Stimulated activated CD4-positive, alpha-beta T cell treated with anti-CD3 and anti-CD28 coated beads, TNF-alpha, amount 100 ng/mL, for 1 hour (primary cell): ENCODE measurements at places on chromosomes 12 and 14.

GRCh38 chr12:15720295-15720694, 68.9 kb downstream of the EPS8 start:
- no peak for DNase-seq

DNA sequence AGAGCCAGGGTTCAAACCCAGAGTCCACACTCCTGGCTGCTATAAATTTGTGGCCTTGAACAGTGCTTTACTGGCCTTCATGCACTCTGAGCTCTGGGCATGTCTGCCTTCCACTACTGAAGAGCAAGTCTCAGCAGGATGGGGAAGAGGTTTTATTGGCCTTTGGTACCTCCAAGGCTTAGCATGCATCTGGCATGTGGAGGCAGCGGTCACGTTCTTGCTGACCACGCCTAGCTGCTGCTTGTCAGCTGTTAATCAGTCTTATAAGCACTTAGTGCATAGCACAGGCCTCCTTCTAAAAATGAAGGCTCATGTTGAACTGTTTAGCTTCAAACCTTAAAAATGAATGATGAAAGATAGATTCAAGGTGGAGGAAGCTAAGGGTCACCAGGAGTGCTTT, 177.5 kb downstream of the PELI2 start:
- no peak for DNase-seq

DNA sequence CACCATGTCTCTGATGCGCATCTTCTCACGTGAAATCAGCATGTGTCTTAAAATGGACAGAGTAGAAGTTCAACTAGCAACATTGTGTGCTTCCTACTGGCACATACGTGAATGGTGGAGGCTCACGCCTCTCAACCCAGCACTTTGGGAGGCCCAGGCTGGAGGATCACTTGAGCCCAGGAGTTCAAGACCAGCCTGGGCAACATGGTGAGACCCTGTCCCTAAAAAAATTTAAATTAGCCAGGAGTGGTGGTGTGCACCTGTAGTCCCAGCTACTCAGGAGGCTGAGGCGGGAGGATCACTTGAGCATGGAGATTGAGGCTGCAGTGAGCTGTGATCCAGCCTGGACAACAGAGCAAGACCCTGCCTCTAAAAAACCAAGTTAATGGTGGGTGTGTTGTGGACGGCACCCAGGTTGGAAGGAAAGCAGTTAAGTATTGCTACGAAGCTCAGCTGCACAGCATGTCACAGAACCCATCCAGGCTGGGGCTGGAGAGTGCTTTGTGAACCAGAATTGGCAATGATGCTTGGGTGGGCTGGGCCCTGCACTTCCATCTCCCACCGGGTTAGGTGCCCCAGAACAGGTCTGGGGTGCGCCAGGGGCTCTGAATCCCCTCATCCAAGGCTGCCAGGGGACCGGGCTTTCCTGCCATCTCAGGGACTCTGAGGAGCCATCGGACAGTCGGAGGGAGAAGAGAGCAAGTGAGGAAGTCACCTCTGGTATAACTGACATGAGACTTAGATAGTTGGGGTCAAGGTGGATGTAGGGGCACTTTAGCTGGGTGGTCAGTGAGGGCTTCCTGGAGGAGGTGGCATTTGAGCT, 33.0 kb upstream of the ULK1 start:
- DNase-seq: no peak

DNA sequence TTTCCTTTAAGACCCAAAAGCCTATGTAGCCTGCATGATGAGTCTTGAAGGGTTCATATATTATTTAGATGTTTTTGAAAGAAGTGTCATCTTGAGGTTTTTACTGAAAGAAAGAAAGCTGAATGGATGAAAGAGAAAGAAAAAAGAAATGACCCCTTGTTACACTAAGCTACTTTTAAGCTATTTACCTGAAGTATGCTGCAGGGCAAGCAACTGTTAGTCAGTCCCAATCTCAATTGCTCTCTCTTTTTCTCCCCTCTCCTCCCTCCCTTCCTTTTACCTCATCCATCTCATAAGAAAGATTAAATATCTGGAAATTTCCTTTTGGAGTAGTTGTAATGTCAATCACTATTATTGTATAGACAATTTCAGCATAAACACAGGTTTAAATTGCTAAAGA, 512.4 kb downstream of the TMTC2 start:
- no peak for DNase-seq

DNA sequence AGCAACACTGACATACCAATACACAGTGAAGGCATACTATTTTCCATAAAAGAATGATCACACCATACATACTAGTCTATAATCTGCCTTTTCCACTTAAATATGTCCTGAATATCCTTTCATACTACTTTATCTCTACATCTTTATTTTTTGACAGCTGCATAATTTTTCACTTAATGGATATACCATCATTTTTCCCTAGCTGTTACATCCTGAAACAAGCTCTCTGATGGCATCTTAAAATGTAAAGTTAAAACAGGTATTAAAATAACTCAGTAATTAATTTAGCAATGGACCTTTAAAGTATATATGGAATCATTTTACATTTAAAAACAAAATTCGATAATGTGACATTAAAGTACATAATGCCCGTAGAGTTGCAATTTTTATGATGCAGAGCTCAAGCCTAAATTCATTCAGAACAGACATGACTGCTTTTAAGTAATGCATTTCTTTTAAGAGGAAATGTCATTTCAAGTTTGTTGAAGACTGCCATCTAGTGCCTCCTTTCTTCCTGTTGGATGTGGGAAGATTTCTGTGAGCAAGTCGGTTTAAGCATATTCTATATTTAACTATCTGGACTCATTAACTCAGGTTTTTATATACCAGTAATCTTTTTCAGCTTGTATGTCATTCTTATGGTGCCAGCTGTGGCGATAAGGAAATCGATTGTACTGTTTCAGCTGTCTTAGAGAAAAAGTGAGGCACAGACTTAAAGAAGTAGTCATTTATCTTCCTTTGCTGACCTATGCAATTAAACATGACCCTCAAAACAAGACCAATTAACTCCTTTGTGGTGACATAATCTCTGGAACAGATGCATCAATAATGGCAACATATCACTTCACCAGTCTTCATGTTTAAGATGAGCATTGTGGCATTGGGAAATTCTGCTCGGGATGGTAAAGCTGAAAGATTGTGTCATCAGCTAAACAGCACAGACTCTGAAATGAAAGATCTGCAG, 20.3 kb downstream of the PRICKLE1 start:
- DNase-seq: no peak

- no peak for DNase-seq
Measured at GRCh38 chr14:93991212-93991611, 5.9 kb upstream of the CCDC197 start.

DNA sequence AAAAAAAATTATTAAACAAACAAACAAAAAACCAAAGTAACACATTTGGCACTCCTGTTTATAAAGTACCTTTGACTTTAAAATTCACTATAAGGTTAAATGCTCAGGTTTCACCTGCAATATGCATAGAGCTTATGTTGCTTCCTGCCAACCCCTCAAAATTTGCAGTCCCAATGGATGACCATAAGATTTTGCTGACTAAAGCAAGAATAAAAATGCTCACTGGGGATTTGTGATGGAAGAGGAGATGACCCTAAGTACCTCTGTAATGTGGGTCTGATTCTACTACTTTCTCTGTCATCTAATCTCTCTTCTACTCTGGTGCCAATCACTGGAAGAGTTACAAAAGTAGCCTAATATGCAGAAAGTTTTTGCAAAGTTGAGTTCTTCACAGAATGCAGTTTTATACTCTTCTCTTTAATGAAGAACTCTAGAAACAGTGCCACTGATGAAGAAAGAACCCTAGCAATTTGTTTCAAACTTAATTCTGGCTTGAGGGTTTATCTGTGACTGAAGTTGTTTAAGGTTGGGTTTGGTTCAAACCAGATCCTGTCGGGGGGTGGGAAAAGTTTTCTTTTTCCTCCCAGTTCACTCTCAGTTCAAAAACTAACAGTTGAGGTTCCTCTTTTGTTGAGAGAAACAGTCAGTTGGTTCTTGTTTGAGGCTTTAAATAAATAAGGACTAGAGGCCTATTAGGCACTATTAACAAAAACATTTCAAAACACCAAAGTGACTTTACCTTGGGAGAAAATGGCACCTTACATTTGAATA, 10.9 kb downstream of the WASHC3 start:
- DNase-seq: no peak

DNA sequence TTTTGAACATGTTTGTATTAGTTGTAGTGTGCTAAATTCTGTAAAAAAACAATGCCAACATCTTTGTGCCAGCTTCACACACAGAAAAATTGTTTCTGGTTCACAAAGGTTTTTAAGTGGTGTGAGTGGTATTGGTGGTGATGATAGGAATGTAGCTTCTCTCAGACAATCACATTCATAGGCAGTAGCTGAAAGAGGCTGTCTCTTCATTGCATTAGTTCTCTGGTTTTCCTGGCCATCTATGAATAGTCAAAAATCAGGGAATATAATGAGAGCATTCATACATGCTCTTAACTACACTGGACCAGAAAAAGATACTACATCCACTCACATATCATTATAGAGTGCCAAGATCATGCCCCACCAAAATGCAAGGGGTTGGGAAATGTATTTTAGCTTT, 433.5 kb downstream of the FLRT2 start:
- DNase-seq: no peak

DNA sequence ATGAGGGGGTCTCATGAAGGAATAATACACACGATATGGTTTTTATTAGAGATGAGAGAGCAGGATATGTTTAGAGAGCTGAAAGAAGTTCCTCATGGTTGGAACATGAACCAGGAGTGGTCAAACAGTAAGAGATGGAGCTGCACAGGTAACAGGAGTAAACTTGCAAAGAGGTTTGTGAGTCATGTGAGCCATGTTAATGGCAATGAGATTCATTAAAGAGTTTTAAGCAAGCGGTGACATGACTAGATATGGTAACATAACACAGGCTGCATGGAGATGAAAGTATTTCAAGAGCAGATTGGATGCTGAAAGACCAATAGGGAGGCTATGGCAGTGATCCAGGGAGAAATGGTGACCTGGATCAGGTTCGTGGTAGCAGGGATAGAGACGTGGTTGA, 62.6 kb upstream of the SSTR1 start:
- DNase-seq: no peak

GRCh38 chr12:44457465-44457864, 418.6 kb downstream of the NELL2 start:
- DNase-seq: no peak

- no peak for DNase-seq
Measured at GRCh38 chr14:72544615-72545387, 349.1 kb downstream of the DPF3 start.

DNA sequence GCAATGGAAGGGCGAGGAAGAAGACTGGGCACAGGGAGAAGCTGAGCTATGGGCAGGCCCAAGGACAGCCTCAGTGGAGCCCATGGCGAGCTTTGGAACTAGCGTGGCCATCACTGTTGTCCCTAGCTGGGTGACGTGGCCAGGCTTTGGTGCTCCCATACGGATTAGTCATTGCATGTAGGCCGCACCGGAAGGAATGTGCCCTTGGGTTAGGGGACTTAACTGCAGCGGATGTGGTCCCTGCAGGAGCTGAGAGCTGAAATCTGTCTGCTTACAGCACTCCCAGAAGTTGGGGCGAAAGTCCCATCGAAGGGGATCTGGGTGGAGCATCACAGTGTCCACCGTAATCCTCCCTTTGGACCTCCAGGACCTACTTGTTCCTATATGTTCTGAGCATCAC, 133.7 kb downstream of the PAPOLA start:
- no peak for DNase-seq

DNA sequence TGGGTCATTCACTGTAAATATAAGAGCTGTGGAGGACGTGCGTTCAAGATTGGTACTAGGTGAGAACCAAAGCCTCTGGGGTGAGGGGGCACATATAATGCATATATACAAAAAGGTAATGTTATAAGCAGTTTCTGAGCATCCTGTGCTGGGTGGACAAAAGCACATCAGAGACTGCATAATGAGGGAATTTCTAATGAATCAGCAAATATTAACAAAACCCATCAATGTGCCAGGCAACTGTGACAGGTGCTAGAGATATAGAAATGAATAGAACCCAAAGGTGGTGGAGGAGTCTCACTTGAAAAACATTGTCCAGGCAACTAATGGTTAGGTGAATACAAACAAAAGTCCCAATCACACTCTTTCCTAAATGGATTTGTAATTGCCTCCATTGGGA, 74.7 kb downstream of the GPR65 start:
- no peak for DNase-seq

GRCh38 chr14:22491683-22492621, 97.1 kb downstream of the DAD1 start:
- no peak for DNase-seq

GRCh38 chr14:68401317-68401716, 391.6 kb downstream of the ZFP36L1 start:
- DNase-seq: no peak

DNA sequence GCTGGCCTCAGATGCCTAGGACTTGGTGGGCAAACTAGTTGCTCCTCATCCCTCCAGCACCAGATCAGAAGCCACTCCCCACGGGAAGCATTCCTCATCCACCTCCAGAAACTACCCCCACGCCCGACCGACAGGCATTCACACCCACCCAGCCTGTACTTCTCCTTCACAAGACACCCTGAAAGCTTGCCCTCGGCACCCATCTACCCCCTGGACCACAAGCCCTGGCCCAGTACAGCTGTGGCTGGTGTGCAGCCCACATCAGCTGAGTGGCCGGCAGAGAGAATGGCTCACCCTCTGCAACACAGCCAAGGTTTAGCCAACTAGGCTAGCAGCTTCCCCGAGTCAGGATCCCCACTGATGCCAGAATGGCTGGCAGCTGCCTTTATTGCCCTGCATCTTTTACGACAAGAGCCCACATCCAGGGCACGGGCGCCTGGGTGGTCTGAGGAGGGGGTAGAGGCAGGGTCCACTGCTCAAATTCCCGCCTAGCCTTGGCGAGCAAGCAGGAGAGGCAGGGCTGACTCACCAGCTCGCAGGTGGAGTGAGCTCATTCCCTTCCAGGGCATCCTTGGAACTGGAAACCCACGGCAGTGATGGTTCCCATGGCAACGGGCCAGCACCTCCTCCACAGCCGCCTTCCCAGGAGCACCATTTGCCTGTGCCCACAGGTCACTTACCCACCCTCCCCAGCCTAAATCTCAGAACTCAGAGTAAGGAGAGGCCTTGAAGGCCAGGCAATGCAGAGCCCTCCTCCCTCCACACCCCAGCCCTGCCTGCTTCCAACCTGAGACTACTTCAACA, 17.1 kb downstream of the ACTN1 start:
- DNase-seq: no peak

- DNase-seq: no peak
Measured at GRCh38 chr12:93741659-93742109, 64.5 kb downstream of the CRADD start.

- DNase-seq: no peak
Measured at GRCh38 chr14:59318908-59319307, 130.4 kb downstream of the DAAM1 start.

GRCh38 chr14:55103971-55104954, 24.8 kb upstream of the LGALS3 start:
- DNase-seq: no peak
